Spinal cord (tissue), 10 donors: ENCODE measurements at places on chromosomes 6 and 20. TPM values are rescaled to one million over a fixed set of nuclear protein-coding genes. Genes with fewer than 3 reads are reported as not detected.

The ADGB gene
- polyA plus RNA-seq = 0.98 TPM

The CSNK2B gene
- polyA plus RNA-seq = 213 TPM

The GRM4 gene
- polyA plus RNA-seq = 22.1 TPM

The FOXQ1 gene
- polyA plus RNA-seq = 10.5 TPM

The ELOVL2 gene
- 83.5 TPM for polyA plus RNA-seq

The ADGRF4 gene
- not detected for polyA plus RNA-seq

The TMEM181 gene
- polyA plus RNA-seq = 43.5 TPM

The CDSN gene
- polyA plus RNA-seq = not detected

The ARMH2 gene
- 0.53 TPM for polyA plus RNA-seq

The RIPPLY2 gene
- polyA plus RNA-seq = 13.3 TPM

The LAMA2 gene
- polyA plus RNA-seq = 23.9 TPM

The CD2AP gene
- 8.5 TPM for polyA plus RNA-seq

The PLA2G7 gene
- polyA plus RNA-seq = 9.0 TPM

The RSPH9 gene
- polyA plus RNA-seq = 7.1 TPM

The RBPJL gene
- 0.59 TPM for polyA plus RNA-seq

The SLC22A7 gene
- 0.71 TPM for polyA plus RNA-seq

The SLC12A5 gene
- polyA plus RNA-seq = 191 TPM

The SIGLEC1 gene
- 1.1 TPM for polyA plus RNA-seq

The UBE2C gene
- polyA plus RNA-seq = 27.0 TPM

The ADAT2 gene
- 5.0 TPM for polyA plus RNA-seq
